ENCODE measurements at places on chromosomes 2 and 18.

DNA sequence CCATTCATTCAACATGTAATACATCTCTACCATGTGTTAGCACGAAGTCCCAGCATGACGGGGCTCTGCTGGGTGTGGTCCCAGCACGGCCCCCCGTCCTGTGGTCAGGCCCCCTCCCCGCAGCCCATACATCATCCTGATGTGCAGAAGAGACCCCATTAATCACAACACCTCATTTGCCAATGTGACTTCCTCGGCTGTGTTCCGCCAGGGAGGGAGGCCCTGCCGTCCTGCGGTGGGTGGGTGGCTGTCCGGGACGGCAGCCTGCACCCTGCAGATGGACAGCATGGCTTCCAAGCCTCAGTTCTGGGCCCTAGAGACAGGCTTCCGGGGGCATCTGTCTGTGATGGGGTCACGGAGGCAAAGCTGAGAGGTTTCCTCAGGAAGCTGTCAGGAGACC, 254.0 kb downstream of the CYP26B1 start:
- no peak for DNase-seq

DNA sequence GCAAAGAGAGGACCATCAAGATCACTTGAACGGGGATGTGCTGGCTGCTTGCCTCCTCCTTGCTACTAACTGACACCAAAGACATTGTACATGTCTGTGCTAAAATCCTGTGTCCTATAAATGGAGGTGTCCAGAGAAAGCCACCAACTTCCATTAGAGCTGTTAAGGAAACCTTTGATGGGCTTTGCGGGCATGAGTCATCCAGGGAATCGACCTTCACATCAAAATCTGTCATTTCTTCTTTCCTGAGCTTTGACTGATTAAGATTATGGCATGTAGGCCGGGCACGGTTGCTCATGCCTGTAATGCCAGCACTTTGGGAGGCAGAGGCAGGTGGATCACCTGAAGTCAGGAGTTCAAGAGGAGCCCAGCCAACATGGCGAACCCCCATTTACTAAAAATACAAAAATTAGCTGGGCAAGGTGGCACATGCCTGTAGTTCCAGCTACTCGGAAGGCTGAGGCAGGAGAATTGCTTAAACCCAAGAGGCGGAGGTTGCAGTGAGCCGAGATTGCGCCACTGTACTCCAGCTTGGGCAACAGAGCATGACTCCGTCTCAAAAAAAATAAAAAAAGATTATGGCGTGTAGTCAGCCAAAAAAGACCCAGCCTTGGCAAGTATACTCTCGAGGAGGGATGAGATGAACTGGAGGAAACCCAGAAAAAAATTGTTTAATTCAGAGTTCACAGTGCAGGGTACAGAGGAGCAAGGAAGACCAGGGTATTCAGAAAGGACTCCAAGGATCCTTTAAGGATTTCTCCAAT, 115.8 kb downstream of the CABLES1 start:
- DNase-seq: no peak

DNA sequence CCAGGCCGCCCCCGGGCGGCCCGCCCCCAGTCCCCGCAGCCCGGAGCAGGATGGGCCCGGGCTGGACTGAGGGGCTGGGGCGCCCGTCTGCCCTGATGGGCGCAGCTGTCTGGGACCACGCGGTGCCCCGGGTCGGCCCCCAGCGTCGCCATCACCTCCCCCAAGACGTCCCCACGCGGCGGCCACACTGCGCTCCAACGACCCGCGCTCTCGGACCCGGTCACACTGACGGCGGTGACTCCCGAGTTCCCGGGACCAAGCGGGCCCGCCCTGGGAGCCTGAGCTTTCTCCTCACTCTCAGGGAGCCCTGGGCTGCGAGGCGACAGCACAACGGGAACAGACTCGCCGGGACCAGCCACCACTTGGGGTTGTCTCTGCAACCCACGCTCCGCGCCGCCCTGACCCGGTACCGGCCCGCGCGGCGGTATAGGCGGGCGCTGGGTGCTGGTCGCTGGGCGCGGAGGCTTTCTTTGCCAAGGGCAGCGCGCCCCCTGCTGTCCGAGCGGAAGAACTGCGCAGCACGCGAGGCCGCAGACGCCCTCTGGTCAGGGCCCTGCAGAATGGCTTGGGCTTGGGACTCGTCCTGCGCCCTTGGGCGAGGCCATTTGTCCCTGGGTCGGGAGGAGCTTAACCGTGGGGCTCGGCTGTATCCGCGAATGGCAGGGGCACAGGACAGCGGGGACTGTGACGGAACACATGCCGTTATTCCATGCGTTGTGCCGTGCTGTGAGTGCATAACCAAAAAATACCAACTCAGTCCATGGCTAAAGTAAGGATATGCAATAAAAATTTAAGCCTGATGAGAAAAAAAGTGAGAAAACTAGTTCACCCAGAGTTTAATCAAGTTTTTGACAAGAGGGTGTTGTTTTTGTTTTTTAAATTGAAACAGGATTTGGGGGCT, 54.8 kb upstream of the ANKRD62 start:
- peak; percentile 65 for DNase-seq

- no peak for DNase-seq
These were observed 197.5 kb upstream of the CHAC2 start for GRCh38 chr2:53569957-53570727.

GRCh38 chr2:196434217-196434616, 205.3 kb upstream of the CCDC150 start:
- DNase-seq: no peak

DNA sequence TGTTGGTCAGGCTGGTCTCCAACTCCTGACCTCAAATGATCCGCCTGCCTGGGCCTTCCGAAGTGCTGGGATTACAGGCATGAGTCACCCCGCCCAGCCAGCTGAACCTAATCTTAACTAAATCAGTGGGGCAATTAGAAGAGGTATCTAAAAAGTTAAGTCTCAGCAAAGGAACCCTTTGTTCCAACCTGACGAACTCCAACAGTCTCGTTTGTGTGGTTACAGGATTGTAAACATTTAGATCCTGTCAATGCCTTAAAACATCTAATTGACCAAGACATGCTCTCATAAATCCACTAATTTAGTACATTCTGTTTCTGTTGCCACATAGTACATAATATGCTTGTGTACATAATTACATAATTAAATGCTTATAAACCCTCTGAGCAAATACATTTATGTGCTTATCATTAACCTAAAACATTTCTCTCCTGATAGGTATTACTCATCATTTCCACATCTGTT, 31.1 kb upstream of the STK39 start:
- no peak for DNase-seq

- no peak for DNase-seq
These were observed 141.0 kb downstream of the GLI2 start for GRCh38 chr2:120876526-120877280.

DNA sequence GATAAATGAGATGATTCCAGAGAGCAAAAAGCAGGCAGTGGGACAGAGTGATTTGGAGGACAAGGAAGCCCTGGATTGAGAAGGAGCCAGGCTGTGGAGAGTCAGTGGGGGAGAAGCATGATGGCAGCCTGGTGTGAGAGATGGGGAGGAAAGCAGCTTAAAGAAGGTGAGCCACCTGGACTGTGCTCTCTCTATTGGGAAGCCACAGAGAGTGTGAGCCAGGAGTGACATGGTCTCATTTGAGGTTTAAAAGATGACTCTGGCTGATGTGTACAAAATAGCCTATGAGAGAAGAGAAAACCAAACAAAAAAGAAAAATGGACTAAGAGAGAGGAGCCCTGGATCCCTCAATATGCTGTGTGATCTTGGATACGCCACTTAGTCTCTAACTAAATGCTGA, 12.9 kb upstream of the EPAS1 start:
- no peak for DNase-seq

GRCh38 chr2:24261441-24261840, 86.6 kb downstream of the FAM228A start:
- no peak for DNase-seq
